ENCODE measurements at places on chromosomes 7 and 10.

GRCh38 chr10:89887406-89887805 is 186.0 kb downstream of the KIF20B start:
- DNase-seq: no peak

DNA sequence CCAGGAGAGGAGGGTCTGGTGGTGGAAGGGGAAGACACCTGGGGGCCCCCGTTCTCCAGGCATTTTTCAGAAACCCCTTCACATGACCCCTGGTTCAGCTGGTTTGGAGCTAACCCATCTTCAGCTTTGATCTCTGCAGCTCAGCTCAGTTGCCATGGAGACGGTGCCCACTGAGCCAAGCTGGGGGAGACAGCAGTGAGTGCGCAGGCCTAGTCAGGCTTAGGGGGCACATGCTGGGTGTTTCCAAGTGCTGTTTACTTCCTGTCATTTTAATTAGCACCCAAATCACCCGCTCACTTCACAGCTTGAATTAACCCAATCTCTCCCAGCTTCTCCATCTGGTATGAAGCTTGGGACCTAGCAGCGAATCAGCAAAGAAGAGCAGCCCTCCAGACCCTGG is 9.0 kb downstream of the SPOCK2 start:
- peak; percentile 51 for DNase-seq

DNA sequence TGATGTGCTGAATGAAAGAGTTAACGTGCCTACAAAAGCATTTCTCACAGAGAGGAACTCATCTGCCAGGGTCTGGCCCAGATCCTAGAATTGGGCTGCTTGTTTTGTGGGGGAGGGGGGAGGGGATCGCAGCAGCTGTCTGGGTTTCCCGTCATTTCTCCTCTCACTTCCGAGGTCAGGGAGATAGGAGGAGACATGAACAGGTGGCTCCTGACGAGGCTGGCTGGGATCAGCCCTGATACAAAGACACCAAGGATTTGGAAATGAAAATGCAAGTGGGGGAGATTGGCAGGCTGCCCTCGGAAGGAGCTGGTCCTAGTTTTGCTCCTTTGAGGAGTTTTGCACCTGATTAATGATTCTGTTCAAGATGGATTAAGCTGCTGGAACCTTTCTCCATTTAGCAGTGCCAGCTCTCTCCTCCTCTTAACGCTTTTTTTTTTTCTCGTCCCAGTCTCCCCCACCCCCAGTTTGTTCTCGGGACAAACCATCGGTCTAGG is 86.8 kb upstream of the KMT2C start:
- no peak for DNase-seq

- DNase-seq: no peak
Measured at GRCh38 chr10:6218692-6219493, 16.2 kb downstream of the PFKFB3 start.

GRCh38 chr7:13155188-13155587 is 467.8 kb downstream of the ARL4A start:
- DNase-seq: no peak
